ENCODE measurements at places on chromosomes 4 and X.

GRCh38 chr4:99625369-99625768 lies 32.3 kb downstream of the C4orf54 start:
- no peaks in the 10 kb centered on the region for H3K27me3 ChIP-seq
- no peaks in the 10 kb centered on the region for H3K36me3 ChIP-seq
- no peak overlapping the region for H3K27ac ChIP-seq
- H3K4me3 ChIP-seq = no peak overlapping the region
- DNase-seq = no peak
- peaks cover 5% of the 10 kb centered on the region for H3K4me1 ChIP-seq

DNA sequence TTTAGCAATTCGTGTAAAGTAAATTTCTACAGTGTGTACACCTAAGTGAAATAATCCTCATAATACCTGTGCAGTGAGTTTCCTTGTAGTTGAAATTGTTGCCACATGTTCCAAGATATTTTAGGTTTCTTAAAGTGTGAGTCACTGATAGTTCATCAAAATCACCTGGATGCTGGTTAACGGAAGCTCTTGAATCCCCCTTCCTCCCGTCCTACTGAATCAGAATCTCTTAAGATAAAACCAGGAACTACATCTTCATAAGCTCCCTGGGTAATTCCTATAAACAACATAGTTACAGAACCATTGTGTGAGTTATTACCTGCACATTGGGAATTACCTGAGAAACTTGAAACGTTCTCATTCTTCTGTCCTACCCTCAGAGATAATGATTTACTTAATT lies 197.4 kb upstream of the HS3ST1 start:
- no peak overlapping the region for H3K4me3 ChIP-seq
- H3K27me3 ChIP-seq = no peaks in the 10 kb centered on the region
- H3K36me3 ChIP-seq = no peaks in the 10 kb centered on the region
- no peak for DNase-seq
- H3K4me1 ChIP-seq = no peaks in the 10 kb centered on the region

DNA sequence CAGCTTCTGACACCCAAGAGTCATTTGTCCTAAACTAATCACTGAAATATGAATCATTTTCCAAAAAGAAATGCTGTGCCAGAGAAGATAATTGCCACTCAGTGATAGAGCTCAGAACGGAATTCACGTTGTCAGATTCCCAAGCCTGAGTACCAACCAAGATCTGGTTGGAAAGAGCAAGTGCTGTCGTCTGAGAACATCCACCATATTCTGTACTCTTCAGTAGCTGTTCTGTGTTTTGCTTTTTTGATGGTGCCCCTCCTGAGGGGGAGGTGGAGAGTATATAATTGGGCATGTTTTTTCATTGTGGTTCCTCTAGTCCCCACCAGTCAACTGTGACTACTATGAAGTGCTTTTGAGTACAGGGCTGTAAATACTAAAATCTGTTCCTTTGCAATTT lies 13.2 kb downstream of the RUFY3 start:
- peaks cover 8% of the 10 kb centered on the region for H3K4me1 ChIP-seq
- H3K4me3 ChIP-seq = peak overlapping the region; percentile 31
- no peaks in the 10 kb centered on the region for H3K27me3 ChIP-seq
- H3K27ac ChIP-seq = peak overlapping the region; percentile 47

DNA sequence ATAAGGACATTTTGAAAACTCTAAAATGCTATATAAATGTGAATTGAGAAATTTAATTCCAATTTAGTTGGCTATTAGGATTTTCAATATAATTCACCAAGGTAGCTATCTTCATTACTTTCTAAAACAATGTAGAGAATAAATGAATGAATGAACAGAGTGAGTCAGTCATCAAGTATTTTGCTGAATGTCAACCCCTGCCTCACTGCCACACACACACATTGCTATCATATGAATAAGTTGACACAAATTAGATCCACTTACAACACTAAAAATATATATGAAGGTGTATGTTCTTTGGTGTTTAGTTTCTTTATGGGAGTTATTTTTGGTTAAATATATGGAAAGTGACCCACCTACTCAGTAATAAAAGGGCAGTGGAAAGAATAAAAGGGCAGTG lies 141.4 kb upstream of the SMIM10 start:
- H3K4me1 ChIP-seq = no peaks in the 10 kb centered on the region
- no peaks in the 10 kb centered on the region for H3K36me3 ChIP-seq
- DNase-seq = no peak
- H3K27ac ChIP-seq = no peak overlapping the region
- no peaks in the 10 kb centered on the region for H3K27me3 ChIP-seq

- no peaks in the 10 kb centered on the region for H3K4me1 ChIP-seq
- H3K27me3 ChIP-seq = no peaks in the 10 kb centered on the region
- H3K36me3 ChIP-seq = no peaks in the 10 kb centered on the region
Observed at GRCh38 chr4:106231931-106232330, 84.1 kb downstream of the TBCK start.

GRCh38 chrX:153620576-153620975 lies 21.6 kb upstream of the CCNQ start:
- H3K4me1 ChIP-seq = peaks cover 6% of the 10 kb centered on the region
- no peak overlapping the region for H3K4me3 ChIP-seq
- no peak for DNase-seq
- H3K27me3 ChIP-seq = no peaks in the 10 kb centered on the region
- no peak overlapping the region for H3K27ac ChIP-seq

DNA sequence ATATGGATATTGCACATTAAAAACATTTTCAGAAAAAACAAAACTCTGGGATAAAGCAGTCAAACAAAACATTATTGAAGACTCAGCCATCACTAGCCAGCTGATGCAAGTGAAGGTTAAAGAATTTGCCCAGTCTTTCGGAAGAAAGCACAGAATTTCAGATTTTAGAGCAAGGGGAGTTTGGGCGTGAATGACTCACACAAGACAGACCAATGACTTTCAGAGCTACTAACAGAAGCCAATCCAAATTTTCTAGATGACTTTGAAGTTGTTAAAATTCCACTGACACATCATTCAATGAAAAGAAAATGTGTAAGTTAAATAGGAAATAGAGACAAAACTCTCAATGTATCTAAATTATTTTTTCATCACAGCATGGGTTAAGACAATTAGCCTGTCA lies 4.0 kb downstream of the MRFAP1L1 start:
- H3K36me3 ChIP-seq = no peaks in the 10 kb centered on the region
- no peaks in the 10 kb centered on the region for H3K27me3 ChIP-seq
- H3K27ac ChIP-seq = no peak overlapping the region

DNA sequence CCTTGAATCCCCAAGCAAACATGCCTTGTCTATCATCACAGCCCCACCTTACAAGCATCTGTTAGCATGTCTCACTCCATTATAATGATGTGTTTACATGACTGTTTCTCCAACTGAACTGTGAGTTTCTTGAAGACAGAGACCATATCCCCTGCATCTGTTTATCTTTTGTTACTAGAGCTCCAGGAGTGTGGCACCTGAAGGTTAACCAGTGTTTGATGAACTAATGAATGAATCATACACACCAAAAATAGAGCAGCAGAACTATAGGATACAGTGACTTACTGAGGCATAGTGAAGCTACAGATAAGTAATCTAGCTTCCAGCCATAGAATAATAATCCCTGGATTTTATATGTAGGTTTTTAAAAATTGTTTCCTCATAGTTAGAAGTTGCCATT lies 331.0 kb downstream of the PCDH7 start:
- no peak overlapping the region for H3K4me3 ChIP-seq
- H3K4me1 ChIP-seq = no peaks in the 10 kb centered on the region
- DNase-seq = no peak
- H3K27ac ChIP-seq = no peak overlapping the region

GRCh38 chr4:84484236-84484635 lies 14.9 kb downstream of the NKX6-1 start:
- no peak overlapping the region for H3K27ac ChIP-seq
- no peaks in the 10 kb centered on the region for H3K27me3 ChIP-seq
- DNase-seq = no peak
- H3K4me3 ChIP-seq = no peak overlapping the region
- H3K4me1 ChIP-seq = peaks cover 2% of the 10 kb centered on the region

GRCh38 chrX:129749069-129749468 lies 10.3 kb downstream of the XPNPEP2 start:
- no peaks in the 10 kb centered on the region for H3K27me3 ChIP-seq
- H3K4me3 ChIP-seq = no peak overlapping the region
- no peak overlapping the region for H3K27ac ChIP-seq
- no peaks in the 10 kb centered on the region for H3K36me3 ChIP-seq

DNA sequence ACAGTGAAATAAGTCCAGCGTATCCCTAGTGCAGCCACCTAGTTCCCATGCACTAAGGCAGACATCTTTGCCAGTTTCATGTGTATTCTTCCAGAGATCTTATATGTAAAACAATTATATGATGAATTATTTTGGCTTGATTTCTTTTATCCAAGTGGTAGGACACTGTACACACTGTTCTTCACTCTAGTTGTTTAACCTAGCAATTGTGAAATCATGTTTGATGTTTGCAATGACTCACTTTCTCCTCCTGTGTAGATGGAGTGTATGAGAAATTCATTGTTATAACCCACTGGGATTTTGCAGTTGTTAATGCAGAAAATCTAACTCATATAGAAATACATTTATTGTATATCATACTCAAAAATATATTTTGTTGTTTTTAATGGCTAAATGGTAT lies 17.5 kb upstream of the TBC1D1 start:
- no peak for DNase-seq
- no peaks in the 10 kb centered on the region for H3K36me3 ChIP-seq
- H3K27me3 ChIP-seq = no peaks in the 10 kb centered on the region
- no peak overlapping the region for H3K4me3 ChIP-seq

DNA sequence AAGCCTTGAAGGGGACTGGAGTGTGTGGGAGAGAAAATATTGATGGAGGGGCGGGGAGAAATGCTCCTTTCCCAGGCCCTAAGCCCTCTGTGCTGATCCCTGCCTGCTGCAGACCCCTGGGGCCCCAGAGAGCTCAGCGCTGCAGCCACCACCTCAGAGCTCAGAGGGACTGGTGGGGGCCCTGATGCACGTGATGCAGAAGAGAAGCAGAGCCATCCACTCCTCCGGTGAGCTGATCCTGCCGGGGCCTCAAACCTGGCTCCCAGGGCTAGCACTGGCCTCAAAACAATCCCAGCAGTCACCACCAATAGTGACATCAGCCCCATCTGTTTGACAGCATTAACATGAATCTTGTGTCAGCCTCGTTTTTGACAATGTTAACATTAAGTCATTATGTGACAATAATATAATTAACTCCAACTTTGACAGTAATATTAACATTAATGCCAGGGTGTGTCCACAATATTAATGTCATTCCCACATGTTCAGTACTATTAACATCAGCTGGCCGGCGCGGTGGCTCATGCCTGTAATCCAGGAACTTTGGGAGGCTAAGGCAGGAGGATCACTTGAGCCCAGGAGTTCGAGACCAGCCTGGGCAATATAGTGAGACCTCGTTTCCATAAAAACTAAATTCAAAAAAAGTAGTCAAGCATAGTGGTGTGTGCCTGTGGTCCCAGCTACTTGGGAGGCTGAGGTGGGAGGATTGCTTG lies 5.8 kb downstream of the WAS start:
- H3K4me1 ChIP-seq = no peaks in the 10 kb centered on the region
- H3K36me3 ChIP-seq = no peaks in the 10 kb centered on the region
- DNase-seq = no peak
- no peak overlapping the region for H3K4me3 ChIP-seq
- H3K27me3 ChIP-seq = no peaks in the 10 kb centered on the region
- H3K27ac ChIP-seq = no peak overlapping the region

- no peak overlapping the region for H3K4me3 ChIP-seq
- DNase-seq = no peak
- no peaks in the 10 kb centered on the region for H3K36me3 ChIP-seq
- no peaks in the 10 kb centered on the region for H3K4me1 ChIP-seq
- no peaks in the 10 kb centered on the region for H3K27me3 ChIP-seq
Observed at GRCh38 chr4:148730766-148731165, 288.6 kb upstream of the NR3C2 start.

DNA sequence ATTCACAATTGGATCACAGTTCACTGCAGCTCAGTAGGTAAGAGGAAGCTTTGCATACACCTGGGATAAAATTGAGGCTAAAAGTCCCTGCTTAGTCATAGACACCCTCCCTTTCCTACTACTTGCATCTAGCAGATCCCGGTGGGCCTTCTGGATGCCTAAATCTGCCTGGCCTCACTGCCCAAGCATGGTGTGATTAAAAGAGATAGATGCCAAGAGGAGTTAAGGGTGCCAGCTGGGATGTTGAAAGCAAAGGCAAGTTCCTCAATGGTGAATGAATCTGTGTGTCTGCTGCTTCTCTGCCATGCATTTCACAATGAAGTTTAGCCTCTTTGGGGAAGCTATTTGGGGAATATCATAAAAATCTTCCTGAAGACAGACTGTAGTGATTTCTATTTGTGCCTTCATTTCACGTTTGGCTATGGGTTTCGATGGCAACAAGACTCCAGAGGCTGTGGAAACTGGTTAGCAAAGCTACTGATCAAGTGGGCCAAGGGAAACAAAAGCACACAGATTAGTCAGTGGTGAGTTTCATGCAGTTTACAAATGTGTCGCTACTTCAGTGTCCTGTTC lies 534.0 kb downstream of the ANKRD50 start:
- no peak for DNase-seq
- H3K36me3 ChIP-seq = no peaks in the 10 kb centered on the region
- no peaks in the 10 kb centered on the region for H3K27me3 ChIP-seq
- no peak overlapping the region for H3K4me3 ChIP-seq
- H3K27ac ChIP-seq = no peak overlapping the region
- no peaks in the 10 kb centered on the region for H3K4me1 ChIP-seq

Data from ovary (tissue), 10 donors.